Germinal center (tissue), 1 donor: ENCODE measurements at places on chromosomes 3 and 15.

DNA sequence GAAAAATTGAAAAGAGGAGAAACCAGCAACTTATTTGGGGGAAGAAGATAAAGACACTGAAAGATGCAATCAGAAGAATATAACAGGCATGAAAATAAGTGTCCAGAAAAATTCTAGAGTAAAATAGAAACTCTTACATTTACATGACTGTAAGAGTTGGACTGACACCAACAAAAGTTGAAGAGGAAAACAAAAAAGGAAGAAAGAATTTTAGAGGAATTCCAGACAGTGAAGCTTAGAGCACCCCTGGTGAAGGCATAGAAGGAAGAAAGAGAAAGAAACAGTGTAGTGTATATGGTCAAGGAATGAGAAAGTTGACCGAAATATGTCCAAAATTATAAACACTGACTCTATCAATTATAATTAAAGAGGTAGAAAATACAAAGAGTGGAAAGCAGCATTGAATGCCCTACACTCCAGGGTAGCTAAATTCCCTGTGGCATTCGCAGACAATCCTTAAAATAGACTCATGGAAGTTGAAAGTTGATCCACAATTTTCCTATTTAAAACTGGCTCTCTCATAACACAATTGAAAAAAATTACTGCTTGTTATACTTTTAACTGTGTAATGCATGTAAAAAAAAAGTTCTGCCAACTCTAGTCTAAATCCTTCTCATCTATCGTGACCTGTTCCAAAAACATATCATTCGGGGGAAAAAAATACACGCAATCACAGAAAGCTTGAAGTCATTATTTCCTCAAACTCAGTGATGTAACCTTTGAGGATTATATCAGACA, 102.6 kb upstream of the ABI3BP start:
- DNase-seq, result no peak

DNA sequence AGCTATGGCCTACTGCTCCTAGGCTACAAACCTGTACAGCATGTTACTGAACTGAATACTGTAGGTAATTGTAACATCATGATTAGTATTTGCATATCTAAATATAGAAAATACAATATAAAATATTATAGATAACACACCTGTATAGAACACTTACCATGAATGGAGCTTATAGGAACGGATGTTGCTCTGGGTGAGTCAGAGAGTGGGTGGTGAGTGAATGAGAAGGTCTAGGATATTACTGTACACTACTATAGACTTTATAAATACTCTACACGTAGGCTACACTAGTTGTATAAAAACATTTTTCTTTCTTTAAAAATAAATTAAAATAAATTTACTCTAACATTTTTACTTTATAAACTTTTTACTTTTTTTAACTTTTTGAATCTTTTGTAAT, 224.0 kb upstream of the CBLB start:
- DNase-seq, result no peak

GRCh38 chr3:5929027-5929426, 741.5 kb downstream of the EDEM1 start:
- no peak for DNase-seq

- DNase-seq, result no peak
Measured at GRCh38 chr15:73593304-73594074, 39.7 kb downstream of the NPTN start.

- no peak for DNase-seq
Measured at GRCh38 chr15:97652041-97652440, 308.5 kb upstream of the ARRDC4 start.

GRCh38 chr15:39165020-39165706, 415.7 kb upstream of the THBS1 start:
- no peak for DNase-seq

DNA sequence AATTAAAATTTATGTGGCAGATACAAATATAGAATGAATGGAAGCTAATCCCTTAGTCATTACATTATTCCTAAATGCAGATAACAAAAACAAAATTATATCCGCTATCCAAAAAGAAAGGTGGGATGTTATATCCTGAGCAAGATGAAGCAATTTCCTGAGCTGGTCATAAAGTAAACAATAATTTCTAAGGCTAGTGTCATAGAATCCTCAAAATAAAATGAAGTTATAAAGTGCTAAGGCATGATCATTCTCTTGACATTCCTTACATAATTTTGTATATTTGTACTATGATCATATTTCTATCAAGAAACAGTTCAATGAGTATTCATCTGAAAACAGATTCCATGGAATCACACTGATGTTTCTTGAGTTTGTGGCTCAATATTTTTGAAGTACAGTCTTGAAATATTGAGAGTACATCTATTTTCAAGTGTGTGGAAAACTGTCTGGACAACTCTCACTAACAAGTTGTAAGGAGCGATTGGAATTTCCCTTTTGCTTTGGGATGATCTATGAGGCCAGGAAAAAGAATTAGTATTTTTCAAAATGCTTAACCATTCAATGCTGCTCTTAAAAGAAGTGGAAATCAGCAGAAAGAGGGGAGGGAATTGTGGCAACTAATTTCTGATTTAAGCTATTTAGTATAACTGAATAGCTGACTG, 92.4 kb downstream of the ABI3BP start:
- no peak for DNase-seq

DNA sequence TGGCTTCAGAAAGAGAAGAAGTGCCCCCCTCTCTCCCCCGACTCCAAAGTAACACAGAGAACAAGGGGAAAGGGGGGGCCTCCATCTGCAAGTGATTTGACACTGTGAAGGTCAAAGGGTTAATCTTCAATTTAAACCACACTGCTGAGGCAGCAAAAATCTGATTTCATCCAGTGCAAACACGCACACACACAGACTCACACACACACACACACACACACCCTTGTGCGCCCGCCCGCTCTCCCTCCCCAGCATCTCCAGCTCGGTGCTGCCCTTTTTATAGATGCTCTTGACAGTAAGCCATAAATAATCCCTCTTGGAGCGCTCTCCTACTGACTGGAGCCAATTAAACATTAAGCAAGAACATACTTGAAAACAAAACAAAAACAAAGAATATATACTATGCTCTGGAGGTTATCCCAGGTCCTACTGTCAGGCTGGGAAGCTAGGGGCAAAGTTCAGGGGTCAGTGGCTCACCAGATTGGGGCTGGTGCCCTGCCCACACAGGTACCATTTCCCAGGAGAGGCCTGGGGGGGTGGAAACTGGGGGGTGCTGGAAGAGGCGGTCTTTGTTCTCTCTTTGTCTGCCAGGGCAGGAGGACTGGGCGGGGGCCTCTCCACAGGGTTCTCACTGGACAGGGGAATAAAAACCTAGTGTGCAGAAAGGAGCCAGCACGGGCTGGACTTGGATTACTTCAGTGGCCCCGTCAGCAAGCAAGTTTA, 16.3 kb downstream of the BMF start:
- DNase-seq, result no peak

GRCh38 chr3:11392014-11392859, 120.0 kb downstream of the ATG7 start:
- no peak for DNase-seq

DNA sequence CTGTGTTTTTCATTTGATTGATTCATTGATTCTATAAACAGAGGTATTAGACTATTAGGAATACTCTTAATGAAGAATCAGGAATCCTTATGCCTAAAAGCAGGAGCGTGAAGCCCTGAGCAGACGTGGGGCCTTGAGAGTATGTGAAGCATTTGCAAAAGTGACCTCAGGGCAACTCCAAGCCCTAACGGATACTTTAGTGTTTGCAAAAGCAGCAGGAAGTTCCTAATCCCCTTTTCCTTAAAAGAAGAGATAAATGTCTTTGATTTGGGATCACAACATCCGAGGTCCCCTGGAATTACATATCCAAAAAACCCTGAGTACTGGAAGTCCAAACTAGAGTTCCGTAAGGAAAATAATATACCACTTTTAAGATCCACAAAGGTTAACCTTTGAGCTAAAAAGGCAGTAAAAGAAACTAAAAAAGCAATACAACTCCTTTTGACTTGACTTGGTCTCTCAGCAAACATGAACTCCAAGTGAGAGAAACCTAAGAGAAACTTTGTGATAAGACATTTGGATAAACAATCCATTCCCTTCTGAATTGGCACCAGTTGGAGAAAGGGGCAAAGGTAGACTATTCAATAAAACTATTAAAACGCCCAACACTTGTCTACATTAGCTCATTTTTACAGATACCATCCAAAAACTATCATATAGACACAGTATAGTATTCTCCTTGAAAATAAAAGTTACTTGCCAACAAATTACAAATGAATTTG, 27.4 kb downstream of the PRTG start:
- DNase-seq, result no peak

- DNase-seq, result peak; percentile 34
Measured at GRCh38 chr3:157089455-157090221, 70.3 kb downstream of the CCNL1 start.

GRCh38 chr15:80201256-80202015, 48.6 kb downstream of the FAH start:
- DNase-seq, result no peak

DNA sequence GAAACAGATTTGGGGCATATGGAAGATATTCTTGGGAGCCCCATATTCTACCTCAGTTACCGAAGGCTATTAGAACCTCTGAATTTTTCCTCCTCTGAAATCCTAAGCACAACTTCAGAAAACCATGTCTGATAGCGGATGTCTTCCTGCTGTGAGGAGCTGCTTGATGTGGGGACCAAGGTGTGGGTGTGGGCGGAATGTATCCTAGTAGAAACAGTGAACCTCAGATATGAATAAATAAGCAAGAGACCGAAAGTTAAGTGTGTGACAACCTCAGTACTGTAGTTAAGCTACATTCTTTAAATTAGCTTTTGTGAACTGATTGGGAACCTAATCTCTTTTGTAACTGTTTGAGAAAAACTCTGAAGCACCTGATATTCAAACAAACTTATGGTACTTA, 46.9 kb downstream of the SENP2 start:
- no peak for DNase-seq

DNA sequence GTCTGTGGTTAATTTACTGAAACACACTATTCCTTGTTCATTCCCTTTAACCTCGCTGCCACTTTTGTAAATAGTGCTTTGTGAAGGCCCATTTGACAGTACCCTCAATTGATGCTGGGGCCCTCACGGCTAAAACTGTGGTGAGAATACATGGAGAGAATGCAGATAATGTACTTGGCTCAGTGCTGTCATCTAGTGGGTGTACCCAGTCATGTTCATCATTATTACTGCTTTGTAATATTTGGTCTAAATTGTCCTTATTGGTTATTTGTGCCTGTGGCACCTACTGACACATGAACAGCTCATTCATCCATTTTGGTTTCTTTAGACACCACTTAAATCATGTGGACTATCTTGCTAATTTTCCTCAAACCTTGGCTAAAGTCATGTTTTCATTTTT, 543.6 kb downstream of the EDEM1 start:
- no peak for DNase-seq

GRCh38 chr15:56978898-56979662, 60.6 kb downstream of the TCF12 start:
- no peak for DNase-seq

DNA sequence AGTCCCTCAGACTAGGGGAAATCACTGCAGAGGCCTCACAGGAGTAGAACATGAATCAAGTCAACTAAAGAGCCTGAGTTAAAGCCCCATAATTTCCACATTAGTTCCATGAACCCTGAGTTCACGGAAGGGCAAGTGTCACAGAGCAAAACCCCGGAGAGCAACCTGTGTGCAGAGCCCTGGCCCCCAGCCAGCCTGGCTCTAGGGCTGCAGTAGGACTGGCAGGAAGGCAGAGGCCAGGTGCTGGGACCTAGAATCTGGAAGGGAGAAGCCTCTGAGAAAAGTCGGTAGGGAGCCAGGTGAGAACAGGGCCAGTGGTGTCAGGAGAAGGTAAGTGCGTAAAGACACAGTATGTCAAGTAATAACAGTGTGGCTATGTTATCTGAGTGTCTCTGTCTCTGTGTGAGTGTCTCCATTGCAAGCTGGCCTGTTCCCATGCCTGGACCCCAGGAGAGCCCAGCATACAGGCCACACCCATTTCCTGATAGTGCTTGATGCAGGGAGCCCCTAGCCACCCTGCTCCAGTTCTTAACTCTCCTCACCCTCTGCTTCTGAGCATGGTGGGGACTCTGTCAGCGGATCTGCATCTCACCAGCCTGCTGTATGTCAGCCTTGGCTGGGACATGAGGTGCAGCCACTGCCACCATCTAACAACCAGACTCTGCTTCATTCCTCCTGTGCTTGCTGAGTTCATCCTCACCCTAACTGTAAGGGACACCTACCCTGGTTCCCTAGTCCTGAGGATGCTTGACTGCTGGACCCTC, 11.3 kb upstream of the MANF start:
- DNase-seq, result no peak

DNA sequence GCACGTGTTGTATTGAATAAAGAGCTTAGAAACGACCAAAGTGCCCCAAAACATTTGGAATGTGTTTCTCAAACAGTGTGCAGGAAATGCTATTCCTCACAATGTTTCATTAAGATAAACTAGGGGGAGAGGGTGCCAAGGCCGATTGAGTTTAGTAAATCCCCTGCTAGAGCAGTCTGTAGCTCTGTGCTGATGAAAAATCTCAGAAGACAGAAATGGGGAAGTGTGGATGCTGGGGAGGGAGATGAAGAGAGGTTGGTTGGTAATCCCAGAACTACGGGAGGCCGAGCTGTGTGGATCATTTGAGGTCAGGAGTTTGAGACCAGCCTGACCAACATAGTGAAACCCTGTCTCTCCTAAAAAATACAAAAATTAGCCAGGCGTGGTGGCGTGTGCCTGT, 121.2 kb downstream of the FOXB1 start:
- DNase-seq, result no peak

DNA sequence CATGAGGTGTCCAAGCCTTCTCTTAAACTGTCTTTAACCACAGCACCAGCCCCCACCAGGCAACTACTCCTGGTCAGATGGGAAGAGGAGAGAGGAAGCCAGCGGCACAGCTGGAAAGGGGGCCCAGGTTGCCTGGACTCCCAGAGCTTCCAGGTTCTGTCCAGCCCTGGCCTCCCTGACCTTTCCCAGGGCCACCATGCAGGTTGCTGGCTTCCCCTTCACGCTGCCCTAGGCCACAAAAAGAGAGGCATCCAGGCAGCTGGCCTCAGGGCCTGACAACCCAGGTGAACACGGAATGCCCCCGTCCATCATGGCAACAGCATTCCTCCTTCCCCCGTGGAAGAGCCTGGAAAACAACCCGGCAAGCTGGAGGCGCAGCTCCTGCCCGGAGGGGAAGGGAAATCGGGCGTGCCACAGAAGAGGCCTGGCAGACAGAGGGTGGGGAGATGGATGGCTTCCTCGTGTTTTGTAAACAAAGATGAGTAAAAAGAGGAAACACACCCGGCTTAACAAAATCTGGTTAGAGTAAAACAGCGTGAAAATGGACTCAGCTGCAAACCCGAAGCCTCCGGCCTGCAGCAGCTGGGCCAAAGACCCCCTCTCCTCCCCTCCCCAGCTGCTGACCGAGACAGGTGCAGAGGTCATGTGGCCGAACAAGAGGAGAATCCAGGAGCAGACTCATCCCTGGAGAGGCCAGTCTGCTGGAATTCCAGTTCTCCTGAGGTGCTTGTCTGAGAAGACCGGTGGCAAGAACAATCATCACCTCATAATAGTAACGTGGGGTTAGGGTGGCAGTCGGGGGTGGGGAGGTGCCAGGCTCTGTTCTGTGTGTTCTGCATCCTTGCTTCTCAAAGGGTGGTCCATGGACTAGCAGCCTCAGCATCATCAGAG, 15.5 kb downstream of the BMF start:
- DNase-seq, result peak; percentile 62
